ENCODE measurements at places on chromosomes 16 and 17.

DNA sequence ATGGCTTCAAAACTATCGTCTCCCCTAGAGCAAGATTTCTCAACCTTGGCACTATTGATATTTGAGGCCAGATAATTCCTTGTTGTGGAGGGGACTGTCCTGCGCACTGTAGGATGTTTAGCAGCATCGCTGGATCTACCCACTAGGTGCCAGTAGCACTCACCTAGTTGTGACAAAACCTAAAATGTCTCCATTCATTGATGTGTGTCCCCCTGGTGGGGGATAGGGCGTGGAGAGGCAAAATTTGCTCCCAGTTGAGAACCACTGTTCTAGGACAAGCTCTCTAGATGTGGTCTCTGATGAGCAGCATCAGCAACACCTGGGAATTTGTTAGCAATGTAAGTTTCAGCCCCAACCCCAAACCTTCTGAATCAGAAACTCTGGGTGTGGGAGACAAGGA, 259.0 kb downstream of the XYLT1 start:
- DNase-seq = peak; percentile 3

- DNase-seq = no peak
Observed at GRCh38 chr16:57630931-57631845, 2.8 kb downstream of the ADGRG1 start.

DNA sequence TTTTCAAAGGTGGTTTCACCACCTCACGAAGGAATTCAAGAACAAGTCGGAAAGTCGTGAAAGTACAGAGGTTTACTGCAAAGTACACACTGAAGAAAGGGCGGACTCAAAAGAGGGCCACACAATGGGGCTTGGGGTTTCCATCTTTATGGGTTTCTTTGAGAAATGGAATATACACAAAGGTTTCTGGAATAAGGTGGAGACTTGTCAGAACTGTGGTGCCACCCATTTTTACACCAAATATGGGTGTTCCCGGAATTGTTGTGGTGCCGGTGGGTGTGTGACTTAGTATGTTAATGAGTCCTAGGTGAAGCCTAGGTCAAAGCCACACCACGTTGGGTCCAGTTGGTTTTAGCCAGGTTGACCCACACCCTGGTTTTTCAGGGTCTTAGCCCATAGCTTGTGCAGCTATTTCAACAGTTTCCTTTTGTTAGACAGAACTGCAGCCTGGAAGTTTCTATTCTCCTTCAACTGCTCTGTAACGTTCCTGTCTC, 567 bp upstream of the GCSH start:
- no peak for DNase-seq

GRCh38 chr16:12310286-12310685, 333.8 kb downstream of the SNX29 start:
- DNase-seq = no peak

- DNase-seq = no peak
Observed at GRCh38 chr16:4264546-4264945, 8.3 kb downstream of the TFAP4 start.

- peak; percentile 16 for DNase-seq
Observed at GRCh38 chr16:70018254-70018653, 67.1 kb downstream of the CLEC18A start.

- DNase-seq = no peak
Observed at GRCh38 chr17:57943140-57943539, 12.1 kb downstream of the CUEDC1 start.

DNA sequence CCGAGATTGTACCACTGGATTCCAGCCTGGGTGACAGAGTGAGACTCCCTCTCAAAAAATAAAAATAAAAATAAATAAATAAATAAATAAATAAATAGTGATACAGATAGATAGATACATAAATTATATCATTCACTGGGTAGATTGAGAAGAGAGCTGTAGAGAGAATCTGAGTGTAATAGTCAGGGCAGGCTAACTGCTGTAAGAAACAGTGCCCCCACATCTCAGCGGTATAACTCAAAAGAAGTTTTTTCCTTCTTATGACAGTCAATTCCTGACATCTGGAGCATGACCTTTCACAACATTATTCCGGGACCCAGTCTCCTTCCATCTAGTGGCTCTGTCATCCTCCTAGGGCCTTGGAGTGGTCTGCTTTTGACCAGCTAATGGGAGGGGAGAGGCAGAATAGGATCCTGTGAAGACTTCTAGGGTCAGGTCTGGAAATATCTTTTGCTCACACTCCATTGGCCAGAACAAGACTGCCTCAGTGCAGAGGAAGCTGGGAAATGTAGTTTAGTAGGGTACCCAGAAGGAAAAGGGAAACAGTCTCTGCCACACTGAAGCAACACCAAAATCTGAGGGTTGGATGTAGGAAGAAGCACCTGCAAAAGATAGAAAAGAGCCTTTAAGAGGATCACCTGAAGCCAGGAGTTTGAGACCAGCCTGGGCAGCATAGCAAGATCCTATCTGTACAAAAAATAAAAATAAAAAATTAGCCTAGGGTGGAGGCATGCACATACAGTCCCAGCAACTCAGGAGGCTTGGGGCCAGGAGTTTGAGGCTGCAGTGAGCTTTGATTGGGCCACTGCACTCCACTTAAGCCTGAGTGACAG, 3.0 kb upstream of the QPRT start:
- DNase-seq = no peak

- DNase-seq = no peak
Observed at GRCh38 chr16:75317532-75317931, 66.1 kb upstream of the BCAR1 start.

DNA sequence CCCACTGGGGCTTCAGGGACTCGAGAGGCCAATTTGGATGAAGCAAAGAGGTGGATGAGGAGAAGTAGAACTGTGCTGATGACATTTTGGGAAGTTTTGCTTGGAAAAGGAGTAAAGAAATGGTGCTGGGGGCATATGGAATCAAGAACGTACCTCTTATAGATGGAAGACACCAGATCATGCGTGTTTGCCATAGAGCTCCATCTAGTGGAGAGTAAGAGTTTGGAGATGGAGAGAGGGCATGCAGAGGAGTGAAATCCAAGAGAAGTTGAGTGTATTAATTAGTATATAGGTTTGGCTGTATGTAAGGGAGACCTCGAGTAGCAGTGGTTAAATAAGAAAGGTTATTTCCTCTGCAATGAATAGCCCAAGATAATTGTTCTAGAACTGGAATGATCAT, 56.0 kb downstream of the SHISA6 start:
- DNase-seq = no peak

DNA sequence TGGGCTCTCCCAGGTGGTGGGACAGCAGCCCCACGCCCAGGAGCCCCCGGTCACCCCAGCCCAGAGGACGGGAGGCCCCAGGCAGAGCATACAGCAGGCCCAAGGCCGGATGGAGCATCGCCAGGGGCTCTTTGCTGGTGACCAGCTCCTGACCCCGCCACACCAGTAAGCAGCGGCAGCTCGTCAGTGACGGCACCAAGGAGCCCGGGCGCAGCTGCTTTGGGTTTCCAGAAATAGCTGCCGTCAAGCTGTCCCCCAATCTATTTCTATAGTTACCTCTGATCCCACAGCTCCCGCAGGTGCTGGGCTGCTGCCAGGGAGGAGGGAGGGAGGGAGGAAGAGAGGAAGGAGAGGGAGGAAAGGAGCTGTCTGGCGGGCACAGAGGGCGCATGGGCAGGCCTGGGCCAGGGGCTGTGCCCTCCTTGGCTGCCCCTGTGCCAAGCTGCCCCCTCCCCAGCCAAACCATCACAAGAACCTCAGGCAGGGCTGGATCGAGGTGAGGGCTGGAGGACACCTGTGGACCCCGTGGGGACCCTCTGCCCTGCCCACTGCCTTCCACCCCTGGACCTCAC, 10.8 kb upstream of the RASD1 start:
- DNase-seq = no peak

Measured in stimulated activated CD4-positive, alpha-beta T cell treated with anti-CD3 and anti-CD28 coated beads, Interleukin-2, amount 100 ng/mL, for 4 hours (primary cell).